T-helper 17 cell (primary cell): ENCODE measurements at places on chromosomes 6 and 20. TPM values are rescaled to one million over a fixed set of nuclear protein-coding genes. Genes with fewer than 3 reads are reported as not detected.

GRCh38 chr6:157188213-157188612, 135.1 kb downstream of the TMEM242 start:
- DNase-seq: no peak

Gene HNF4A
- total RNA-seq: not detected

Gene FAM209B
- total RNA-seq: 1.5 TPM

Gene OXT
- 0.62 TPM for total RNA-seq

DNA sequence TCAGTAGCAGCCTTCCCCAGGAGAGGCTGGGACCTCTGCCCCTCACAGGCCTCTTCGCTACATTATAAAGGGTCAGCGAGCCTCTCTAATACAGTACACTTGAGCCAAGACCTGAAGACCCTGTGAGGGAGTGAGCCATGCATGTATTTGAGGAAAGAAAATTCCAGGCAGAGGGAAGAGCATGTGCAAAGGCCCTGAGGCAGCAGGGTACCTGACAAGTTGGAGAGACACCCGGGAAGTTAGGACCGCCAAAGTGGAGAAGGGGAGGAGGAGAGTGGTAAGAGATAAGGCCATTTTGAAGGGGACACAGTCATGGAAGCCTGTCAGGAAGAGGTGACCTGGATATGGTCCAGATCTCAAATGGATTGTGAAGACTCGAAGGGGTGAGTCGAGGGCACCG, 219.3 kb upstream of the RNF24 start:
- no peak for DNase-seq

Gene CST5
- not detected for total RNA-seq

- DNase-seq: no peak
Observed at GRCh38 chr20:8043687-8044282, 24.2 kb upstream of the TMX4 start.

DNA sequence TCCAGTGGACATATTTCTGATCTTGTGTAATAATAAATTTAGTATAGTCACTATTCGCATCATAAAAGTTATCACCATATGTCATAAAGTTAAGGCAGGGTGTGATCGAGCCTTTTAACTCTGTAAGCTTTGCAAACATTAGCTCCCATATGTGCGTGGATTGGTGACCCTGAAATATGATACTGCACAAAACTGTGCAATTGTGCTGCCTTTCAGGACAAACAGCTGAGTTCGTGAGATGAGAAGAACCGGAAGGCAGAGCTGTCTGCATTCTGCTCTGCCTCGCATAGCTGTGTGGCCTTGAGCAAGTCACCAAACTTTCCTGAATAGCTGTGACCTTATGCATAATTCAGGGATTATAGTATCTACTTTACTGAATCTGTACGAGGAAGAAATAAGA, 3.2 kb upstream of the PLEKHG1 start:
- no peak for DNase-seq

GRCh38 chr6:103142902-103143301, 1716.8 kb downstream of the HACE1 start:
- DNase-seq: no peak

- no peak for DNase-seq
Observed at GRCh38 chr6:19137505-19137904, 699.7 kb upstream of the ID4 start.

Gene RAE1
- total RNA-seq: 40.5 TPM

- no peak for DNase-seq
Observed at GRCh38 chr6:125267806-125268523, 33.8 kb downstream of the HDDC2 start.

Gene LRRC73
- total RNA-seq: 0.37 TPM

Gene EPPIN
- not detected for total RNA-seq

DNA sequence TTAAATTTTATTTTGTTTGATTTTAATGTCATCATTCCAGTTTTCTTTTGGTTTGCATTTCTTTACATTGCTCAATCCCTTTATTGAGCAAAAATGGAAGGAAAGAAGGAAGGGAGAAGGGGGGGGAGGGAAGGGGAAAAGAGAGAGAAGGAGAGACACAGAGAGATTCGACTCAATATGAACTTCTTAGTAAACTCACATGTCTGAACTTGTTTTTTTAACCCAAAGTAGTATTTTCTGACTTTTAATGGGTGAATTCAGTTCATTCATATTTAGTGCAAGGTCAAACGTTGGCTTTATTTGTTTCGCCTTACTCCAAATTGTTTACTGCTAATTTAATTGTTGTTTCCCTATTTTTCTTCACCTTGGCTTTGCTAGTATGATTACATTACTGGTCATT, 278.6 kb downstream of the COL12A1 start:
- no peak for DNase-seq

Gene NFKBIL1
- 6.4 TPM for total RNA-seq

Gene WFDC12
- not detected for total RNA-seq

DNA sequence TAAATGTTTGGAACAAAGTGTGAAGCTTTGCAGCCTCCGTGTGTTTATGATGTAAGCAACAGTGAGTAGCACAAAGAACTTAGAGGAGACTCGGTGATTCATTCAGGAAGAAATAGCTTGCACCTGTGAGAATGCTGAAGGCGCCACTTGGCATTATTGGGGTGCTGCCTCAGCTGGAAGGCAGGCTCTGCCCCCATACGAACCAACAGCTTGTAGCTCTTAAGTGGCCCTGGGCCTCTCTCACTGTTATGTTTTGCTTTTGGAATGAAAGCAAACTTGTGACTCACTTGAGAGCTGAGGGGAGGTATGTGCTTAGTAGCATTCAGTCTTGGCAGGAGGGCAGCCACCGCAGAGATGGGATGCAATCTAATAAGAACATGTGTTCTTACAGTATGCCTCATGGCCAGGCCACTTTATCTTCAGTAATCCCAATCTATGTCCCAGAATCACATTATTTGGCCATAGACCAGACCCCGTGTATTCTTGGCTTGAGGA, 310.7 kb downstream of the EYA4 start:
- DNase-seq: no peak

Gene COL9A1
- not detected for total RNA-seq

- no peak for DNase-seq
Observed at GRCh38 chr6:135235716-135236115, 54.6 kb downstream of the MYB start.

Gene SLC17A5
- 6.6 TPM for total RNA-seq

GRCh38 chr20:14521436-14521835, 184.0 kb upstream of the FLRT3 start:
- no peak for DNase-seq

Gene GJA10
- total RNA-seq: not detected

- no peak for DNase-seq
Observed at GRCh38 chr6:118867181-118867580, 26.8 kb upstream of the ASF1A start.

Gene PHACTR3
- total RNA-seq: 0.52 TPM

Gene SGK2
- total RNA-seq: 0.52 TPM

DNA sequence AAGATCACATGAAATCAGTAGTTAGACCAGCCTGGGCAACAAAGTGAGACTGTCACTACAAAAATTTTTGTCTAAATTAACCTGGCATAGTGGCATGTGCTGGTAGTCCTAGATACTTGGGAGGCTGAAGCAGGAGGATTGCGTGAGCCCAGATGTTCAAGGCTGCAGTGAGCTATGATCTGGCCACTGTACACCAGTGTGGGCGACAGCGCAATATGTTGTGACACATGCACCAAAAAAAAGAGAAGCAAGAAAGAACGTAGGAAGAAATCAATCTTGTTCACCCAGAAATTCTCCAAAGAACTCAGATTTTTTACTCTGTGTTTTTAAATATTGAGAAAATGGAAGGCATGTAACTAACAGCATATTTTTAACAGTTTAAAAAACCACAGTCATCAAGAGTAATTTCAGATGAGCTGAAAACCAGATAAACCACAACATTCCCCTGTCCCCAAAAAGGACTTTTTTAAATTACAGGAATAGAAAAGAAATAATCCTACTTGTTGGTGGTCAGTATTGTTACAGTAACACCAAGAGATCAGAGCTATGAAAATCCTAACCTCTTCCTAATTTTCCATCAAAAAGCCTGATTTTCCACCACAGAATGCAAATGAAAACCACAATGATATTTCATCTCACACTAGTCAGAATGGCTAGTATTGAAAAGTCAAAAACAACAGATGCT, 240.2 kb downstream of the KHDC1L start:
- DNase-seq: no peak

GRCh38 chr20:57514273-57514751, 10.6 kb downstream of the CTCFL start:
- DNase-seq: no peak

DNA sequence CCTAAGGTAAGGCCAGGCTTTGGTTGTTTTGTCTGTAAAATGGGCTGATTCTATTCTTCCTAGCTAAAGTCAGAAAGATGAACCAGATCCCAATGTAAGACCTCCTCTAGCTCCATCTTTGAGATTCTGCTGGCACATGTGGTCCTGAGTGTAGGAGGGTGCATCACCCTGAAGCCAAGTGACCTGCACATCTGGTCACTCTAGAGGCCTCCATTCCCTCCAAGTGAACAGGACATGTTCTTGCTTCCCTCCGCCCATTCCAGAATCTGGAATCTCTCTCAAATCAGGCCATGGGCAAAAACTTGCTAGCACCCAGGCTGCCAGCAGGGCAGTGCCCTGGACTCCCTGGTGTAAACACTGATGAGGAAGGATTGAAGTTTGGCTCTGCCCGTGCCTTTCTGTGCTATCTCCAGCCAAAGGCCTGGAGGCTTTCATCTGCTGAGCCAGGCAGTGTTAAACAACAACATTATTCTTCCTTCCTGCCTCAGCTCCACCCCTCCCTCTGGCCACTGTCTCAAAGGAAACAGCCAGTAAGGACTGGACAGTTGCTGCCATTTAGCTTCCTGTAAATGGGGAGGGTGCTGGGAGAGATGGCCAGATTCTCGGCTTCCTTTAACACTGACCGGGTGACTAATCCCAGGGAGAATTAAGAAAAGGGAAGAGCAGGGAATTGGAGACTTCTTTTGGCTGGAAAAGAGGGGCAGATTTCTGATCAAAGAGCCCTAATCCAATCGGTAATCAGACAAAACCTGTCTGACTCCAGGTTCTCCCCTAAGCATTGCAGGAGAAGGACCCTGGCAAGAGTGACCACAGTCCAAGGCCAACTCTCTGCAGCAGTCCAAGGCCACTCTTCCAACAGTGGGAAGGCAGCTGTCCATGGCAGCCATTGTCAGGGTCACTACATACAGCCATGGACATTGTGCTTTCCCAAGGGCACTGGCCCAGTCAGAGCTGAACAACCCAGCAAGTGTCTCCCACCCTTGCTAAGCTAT, 19.5 kb upstream of the ADGRF1 start:
- no peak for DNase-seq

- DNase-seq: no peak
Observed at GRCh38 chr6:40640599-40641227, 53.5 kb upstream of the LRFN2 start.

DNA sequence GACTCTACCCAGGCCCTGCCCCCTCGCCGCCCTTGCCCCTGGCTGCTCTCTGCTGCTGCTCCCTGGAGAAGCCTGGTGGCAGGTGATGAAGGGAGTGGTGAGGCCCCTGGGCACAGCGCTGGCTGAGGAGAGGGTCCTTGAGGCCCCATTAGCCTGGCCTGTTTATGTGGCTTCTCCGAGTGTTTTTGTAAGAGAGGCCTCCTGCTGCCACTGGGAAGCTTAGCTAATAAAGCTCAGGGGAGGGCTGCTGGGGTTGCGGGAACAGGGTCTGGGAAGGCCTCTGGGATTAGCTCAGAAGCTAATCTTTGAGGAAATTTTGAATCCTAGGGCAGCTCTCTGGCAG, 15.5 kb downstream of the EBF4 start:
- DNase-seq: no peak

DNA sequence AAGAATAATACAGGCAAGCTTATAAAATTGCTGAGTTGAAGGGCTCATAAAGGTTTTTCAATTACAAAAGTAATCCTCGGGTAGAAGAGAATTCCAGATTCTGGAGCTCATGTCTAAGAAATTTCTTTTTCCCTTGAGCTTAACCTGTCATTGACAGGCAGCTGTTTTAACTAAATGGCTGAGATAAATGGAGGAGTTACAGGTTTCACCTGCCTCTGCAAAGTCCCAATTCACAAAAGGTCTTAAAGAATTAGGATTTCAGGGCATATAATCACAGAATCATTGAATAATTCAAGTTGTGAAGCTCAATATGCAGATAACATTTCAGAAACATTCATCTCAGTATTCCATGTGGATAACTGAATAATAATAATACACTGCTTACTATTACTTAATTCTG, 660.1 kb upstream of the NRSN1 start:
- no peak for DNase-seq

GRCh38 chr6:11514672-11515071, 22.9 kb upstream of the TMEM170B start:
- DNase-seq: no peak

DNA sequence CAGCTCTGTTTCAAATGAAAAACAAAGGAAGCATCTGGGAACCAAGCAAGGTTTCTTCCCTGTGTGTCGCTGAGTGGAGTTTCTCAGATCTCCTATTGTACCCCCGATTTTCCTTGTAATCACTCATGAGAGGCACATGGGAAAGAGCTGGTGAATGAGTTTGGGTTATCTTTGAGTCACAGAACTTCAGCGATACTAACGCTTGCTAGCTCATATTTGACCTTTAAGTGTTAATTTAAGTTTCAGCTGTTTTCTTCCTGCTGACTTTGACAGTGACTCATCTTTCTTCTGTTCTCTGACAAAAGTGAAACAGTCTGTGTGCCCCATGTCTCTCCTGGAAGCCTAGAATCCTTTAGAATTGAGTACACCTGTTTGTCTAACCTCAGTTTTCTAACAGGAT, 261.1 kb upstream of the RGS17 start:
- DNase-seq: no peak

DNA sequence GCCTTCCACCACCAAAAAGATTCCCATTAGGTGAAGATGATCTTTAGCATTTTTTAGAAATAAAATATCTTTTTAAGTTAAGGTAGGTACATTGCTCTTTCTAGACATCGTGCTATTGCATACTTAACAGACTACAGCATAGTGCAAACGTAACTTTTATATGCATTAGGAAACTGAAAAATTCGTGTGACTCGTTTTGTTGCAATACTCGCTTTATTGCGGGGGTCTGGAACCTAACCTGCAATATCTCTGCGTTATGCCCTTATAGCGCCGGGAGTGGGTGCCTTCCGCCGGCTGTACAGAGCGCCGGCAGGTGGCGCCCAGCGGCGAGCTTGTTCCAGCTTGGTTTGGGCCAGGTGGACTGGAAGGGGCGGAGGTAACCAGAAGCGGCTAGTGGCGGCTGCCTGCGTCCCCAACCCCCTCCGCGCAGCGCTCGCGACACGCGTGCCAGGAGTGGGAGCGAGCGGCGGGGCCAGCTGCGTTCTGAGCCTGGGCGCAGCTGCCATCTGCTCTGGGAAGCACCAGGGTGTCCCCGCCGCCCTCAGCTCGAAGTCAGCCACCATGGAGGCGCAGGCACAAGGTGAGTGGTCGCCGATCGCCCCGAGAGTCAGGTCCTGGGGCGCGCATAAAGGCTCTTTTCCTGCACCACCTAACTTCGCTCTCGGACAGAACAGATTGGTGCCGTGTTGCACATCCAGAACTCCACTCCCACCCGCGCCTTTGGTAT, at the start of gene TPD52L1:
Gene TPD52L1, plus strand, starts transcription at position 383 of the 727 bp plus-strand sequence. Its CDS starts 179 bp downstream, at position 562.
- peak; percentile 18 for DNase-seq

Gene MRS2
- 8.0 TPM for total RNA-seq

Gene GPR31
- not detected for total RNA-seq

DNA sequence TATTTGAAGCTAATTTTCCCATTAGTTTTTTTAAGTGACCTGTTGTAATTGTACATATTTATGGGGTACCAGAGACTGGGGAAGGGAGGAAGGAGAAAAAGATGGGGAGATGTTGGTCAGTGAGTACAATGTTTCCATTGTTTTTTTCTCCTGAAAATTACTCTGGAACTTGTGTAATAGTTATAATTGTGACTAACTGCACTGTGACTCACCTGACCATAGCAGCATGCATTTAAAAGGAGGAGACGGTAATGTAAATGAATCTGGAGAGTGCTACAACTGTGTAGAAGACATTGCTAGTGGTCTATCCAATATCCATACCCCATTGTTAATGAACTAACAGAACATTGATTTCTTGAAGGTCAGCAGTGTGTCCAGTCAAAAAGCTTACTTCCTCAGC, 133.4 kb downstream of the RFPL4B start:
- no peak for DNase-seq
